ENCODE measurements at places on chromosomes 13 and 19.

GRCh38 chr13:50936679-50937078, 27.1 kb downstream of the RNASEH2B start:
- no peak for DNase-seq

DNA sequence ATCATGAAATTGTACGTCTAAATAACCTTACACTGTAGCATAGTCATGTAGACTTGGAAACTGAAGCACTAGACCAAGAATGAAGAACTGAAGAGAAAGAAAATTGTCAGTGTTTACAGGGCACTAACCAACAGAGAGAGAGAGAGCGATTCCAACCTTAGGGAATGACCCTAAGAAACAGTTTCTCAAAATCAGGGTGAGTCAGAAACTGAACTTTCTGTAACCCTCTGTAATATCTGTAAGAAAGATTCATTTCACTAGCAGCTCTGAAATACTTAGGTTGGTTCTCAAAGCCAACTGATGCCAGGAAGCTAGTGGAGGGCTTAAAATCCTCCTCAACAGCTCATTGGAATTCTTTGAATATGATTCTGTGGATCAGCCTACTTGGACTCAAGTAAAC, 936.9 kb downstream of the EFNB2 start:
- DNase-seq, result no peak

GRCh38 chr13:35760735-35761281, 284.3 kb upstream of the MAB21L1 start:
- no peak for DNase-seq

DNA sequence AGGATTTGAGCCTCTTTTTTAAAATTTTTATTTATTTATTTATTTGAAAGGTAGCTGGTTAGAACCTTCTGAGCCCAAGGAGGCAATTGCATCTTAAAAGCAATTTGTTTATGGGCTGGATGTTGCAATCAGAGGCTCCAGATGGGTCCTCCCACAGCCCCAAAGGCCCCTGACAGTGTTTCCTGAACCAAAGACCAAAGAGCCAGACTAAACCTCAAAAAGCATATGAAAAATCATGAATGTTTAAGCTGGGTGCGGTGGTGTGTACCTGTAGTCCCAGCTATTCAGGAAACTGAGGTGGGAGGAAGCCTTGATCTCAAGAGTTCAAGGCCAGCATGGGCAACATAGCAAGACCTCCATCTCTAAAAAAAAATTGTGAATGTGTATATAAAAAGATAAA, 67.8 kb upstream of the RGCC start:
- no peak for DNase-seq

DNA sequence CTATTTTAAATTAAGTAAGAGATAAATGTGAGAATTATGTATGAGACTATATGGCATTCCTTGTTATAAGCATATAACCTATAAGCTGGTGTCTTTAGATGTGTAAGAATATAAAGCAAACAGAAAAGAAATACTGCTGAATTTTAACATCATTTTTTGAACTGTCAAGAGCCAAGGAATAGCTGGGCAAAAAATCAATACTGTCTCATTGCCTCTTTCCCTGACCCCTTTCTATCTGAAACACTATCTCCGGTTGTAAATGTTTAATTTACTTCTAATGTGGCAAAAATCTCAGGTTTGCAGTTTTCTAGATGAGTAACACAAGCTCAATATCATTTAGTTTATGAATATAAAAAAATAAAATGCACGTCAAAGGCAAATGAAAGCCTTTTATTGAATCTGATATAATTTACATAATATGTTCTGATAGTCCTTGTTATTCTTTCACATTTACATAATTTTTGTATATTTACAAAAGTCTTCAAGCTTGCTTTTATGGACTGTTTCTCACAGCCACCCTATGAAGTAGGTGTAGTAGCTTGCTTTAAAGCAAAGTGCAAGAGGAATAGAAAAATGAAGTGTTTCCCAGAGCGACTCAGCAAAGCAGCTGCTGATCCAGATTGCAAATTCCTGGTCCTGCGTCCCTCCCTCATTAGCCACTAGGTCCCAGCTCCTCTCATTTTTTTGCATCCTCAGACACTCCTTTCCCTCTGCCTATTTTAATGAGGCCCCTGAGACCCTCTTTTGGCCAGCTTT, 188.2 kb upstream of the RFC3 start:
- no peak for DNase-seq

GRCh38 chr13:109781384-109782065, 4.9 kb downstream of the IRS2 start:
- no peak for DNase-seq

DNA sequence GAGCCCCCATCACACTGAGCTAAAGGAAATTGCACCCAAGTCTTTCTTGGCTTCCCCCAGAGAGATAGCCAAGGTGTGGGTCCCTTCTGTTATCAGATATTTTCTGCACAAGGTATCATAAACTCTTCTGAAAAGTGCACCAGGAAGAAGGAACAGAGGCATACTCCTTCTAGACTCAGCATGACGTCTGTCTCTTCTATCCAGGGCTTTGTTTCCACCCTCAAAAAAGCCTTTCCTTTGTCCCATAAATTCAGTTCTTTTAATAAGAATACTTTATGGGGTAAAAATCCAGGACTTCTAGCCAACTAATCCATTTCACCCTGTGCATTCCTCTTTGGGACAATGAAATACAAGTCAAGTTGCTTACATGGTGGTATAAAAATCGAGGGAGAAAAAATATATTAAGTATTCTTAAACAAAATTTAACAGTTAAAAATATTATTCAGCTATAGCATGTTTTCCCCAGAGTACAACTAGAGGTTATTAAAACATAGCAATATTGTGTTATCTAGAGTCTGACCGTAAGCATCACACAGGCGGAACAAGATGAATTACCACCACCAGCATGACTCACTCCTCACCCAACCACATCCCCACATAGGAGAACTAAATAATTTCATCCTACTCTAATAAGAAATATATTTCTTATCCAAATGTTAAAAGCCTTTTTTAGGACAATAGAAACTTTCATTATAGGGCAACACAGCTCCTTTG, 79.9 kb upstream of the GPC6 start:
- no peak for DNase-seq

DNA sequence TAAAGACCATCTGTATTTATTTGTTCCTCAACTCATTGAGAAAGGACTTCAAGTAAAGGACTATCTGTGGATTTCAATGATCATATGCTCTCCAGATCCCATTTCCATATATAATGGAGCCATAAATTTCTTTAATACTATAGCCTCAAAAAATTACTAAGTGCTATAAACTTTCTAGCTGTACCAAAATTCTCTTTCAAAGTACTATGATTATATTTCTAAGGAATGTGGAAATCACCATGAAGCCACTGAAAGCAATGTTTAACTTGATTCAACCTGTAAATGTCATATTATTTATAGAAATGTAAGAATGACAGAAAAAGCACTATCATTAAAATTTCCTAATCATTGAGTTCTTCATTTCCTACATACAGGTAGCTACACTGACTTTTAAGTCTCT, 20.7 kb downstream of the TBC1D4 start:
- no peak for DNase-seq

DNA sequence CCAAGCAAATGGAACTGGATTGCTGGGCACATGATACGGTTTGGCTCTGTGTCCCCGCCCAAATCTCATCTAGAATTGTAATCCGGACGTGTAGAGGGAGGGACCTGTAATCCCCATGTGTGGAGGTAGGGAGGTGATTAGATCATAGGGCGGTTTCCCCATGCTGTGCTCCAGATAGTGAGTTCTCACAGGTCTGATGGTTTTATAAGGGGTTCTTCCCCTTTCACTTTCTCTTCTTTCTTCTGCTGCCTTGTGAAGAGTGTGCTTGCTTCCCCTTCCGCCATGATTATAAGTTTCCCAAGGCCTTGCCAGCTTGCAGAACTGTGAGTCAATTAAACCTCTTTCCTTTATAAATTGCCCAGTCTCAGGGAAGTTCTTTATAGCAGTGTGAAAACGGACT, 32.6 kb upstream of the MTIF3 start:
- DNase-seq, result no peak

GRCh38 chr19:6712231-6712630, 8.2 kb downstream of the C3 start:
- DNase-seq, result no peak

DNA sequence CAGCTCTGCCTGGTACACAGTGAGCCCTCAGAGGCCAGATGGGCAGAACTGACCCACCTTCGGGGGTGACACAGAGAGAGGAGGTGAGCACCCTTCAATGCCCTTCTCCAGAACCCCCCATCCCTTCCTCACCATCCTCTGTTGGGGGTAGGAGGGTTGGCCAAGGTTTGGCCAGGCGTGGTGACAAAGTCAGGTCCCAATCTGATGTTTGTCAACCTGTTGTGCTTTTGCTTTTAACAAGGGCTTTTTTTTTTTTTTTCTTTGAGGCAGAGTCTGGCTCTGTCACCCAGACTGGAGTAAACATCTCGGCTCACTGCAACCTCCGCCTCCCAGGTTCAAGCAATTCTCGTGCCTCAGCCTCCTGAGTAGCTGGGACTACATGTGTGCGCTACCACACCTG, 7.3 kb downstream of the PTGIR start:
- no peak for DNase-seq

- no peak for DNase-seq
These were observed 44.1 kb upstream of the ZNF536 start for GRCh38 chr19:30328096-30328495.

DNA sequence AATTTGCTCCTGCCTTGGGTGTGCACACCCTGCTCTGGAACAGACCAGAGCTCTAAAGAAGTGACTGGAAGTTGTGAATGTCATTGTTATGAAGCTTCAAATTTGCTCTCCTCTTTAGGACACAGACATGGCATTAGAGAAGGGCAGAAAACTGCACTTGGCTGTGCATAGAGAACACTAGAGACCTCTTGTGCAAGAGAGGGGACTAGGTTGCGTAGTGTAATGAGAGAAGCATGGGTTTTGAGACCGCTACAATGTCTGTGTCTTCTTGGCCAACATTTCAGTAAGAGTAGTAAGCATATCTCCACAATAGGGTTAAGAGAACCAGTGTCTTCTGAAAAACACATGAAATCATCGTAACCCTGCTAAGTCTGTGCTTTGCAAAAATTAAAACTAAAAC, 423.3 kb downstream of the SPRY2 start:
- no peak for DNase-seq

- DNase-seq, result no peak
These were observed 26.0 kb downstream of the NAXD start for GRCh38 chr13:110641055-110642015.

DNA sequence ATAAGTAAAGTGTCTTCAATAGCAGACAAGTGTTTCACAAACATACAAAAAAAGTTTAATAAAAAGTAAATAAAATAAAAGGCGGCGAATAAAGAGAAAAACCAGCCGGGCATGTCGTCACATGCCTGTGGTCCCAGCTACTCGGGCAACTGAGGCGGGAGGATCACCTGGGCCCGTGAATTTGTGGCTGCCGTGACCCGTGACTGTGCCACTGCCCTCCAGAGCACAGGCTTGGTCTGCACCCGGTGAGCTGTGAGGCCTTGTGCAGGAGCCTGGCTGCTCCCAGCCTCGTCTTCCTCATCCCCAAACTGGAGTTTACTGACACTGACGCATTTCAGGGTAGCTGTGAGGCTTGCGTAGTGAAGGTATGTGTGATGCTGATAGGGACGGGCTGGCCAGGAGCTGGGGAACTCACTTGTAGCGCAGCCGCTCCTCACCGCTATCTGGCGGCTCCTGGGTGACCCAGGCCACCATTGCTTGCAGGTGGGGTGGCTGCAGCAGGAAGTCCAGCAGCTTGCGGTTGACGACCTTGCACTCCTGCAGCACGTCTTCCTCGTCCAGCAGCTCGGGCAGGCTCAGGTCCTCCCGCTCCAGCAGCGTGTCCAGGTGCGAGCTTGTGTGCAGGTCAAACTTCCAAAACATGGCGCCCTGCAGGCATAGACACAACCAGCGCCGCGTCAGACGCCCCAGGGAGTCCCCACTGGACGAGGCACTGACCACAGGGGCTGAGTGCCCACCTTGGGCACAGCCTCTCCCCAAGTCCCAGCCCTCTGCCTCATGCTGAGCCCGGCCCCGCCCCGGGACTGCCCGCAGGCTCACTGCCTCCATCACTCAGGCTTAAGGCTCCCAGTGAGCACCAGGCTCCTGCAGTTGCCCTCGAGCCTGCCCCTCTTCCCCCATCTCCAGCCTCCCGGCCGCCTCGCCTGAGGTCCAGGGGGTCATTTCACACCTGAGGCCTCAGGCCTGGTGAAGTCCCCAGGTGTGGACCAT, 12.1 kb downstream of the PPP6R1 start:
- no peak for DNase-seq

GRCh38 chr13:64371045-64371444, 2859.1 kb downstream of the PCDH9 start:
- DNase-seq, result no peak

- DNase-seq, result no peak
These were observed 105.9 kb downstream of the AKAP11 start for GRCh38 chr13:42377640-42378382.

DNA sequence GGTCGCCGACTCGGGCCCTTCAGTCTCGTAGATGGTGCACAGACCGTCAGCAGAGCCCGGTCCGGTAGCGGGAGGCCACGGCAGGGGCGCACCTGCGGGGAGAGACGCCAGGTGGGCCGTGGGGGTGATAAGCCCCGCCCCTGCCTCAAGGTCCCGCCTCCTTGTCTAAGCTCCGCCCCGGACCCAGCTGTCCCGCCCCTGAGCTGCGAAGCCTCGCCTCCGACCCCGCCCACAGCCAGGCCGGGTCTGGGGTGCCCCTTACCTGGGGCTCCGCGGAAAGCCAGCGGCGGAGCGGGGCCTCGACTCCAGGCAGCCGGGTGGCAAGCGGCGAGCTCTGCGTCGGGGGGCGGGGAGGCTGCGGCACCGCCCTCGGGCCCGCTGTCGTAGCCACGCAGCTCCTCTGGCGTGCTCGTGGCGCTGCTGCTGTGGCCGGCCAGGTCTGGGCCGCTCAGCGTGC, 4.7 kb downstream of the PRR36 start:
- DNase-seq, result peak; percentile 74

GRCh38 chr19:3607303-3608078, 816 bp upstream of the TBXA2R start:
- no peak for DNase-seq

GRCh38 chr19:40055832-40056504, at the start of gene ZNF780B:
Gene ZNF780B (minus strand): TSS chr19:40056231. CDS start chr19:40050332, 5,899 bp downstream.
- DNase-seq, result peak; percentile 75

DNA sequence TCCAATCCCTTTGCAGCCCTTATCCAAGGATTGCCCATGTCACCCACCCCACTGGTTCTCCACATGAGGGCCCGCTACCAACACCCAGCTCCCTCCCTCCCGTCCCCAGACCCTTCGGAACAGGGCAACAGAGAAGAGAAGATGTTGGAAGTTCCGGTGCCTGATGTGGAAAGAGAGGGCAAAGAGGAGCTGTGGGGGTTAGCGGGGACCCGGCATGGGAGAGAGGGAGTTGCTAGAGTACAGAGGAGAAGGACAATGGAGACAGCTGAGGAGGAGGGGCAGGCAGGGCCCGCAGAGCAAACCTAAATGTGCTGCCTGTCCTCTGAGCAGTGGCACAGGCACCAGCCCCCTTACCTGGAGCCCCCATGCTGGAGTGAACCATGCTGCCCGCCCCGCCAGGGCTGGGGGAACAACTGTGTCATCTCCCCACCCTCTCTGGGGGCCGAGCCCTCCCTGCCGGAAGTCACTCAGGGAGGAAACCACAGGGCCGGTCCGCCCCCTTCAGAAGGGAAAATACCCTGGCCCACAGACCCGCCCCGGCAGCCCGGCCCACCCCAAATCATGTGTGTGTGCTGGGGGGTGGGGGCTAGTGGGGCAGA, at the start of gene POU2F2:
Gene POU2F2, minus strand, starts transcription at position 417 of the 599 bp plus-strand sequence. Its CDS starts 35 bp downstream, at position 382.
- DNase-seq, result peak; percentile 87

- no peak for DNase-seq
These were observed 723.8 kb downstream of the UQCRFS1 start for GRCh38 chr19:28489126-28489660.

GRCh38 chr19:283395-283794, 7.8 kb downstream of the PLPP2 start:
- DNase-seq, result no peak

GRCh38 chr19:1907563-1908363, 2.6 kb downstream of the ADAT3 start:
- no peak for DNase-seq
